Activated CD8-positive, alpha-beta T cell treated with anti-CD3 and anti-CD28 coated beads for 36 hours (primary cell): ENCODE measurements at places on chromosomes 11 and 22.

DNA sequence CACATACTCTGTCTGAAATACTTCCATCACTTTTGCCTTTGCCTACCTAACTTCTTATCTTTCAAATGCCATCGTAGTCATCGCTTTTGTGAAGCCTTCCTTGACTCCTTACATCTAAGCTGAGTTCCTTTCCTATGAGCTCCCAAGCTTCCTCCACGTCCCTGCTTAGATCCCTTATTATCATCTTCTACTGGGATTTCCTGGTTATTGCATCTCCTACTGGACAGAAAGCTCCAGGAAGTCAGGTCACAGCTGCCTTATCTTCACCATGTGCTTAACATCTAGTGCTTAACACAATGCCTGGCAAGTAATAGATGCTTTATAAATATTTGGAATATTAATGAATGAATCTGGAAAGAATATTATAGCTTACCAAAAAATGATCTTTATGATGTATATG lies 5.9 kb downstream of the YPEL4 start:
- DNase-seq = no peak

DNA sequence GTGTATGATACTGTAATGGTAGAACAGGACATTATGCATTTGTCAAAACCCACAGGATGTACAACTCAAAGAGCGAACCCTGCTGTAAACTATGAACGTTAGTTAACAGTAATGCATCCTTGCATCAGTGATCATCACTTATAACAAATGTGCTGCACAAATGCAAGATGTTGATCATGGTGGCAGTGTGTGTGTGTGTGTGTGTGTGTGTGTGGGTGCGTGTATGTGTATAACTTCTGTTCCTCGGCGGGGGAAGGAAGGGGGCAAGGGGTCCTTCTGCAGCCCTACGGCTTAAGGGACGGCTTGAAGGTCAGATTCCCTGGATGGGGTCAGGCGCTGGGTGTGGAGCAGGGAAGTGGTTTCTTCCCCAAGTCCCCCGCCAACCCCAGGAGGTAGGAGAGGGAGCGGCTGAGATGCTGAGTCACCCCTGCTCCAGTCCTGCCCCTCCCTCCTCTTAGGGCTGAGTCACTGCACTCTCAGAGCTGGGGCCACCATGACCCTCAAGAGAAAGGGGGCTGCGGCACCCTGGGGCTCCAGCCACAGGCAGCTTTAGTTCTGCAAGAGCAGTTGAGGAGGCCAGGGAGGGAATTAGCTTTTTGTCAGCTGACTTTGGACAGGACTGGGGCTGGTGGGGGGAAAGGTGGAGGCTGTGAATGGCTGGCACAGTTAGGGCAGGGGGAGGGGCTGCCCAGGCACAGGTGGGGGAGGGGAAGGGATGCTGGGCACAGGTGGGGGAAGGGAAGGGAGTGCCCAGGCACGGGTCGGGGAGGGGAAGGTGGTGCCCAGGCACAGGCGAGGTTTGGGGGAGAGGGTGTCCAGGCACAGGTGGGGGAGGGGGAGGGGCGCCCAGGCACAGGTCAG lies 8.8 kb upstream of the CTSD start:
- DNase-seq = peak; percentile 77

DNA sequence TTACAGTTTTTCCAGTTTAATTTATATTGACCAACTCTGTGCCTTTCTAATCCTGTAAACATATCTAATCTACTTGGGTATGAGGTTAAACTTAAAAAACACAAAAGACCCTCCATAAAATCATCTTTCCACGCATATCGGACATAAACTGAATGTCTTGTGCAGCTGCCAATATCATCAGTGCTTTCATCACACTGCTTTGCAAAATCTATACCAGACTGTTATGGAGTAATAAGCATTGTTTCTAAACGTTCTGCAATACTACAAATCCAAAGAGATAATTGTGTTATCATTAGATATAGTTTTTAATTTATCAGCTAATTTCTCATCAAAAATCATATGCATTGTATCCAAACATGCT lies 36.1 kb upstream of the AMPD3 start:
- no peak for DNase-seq

GRCh38 chr11:69636512-69637197 lies 4.3 kb upstream of the CCND1 start:
- DNase-seq = no peak

DNA sequence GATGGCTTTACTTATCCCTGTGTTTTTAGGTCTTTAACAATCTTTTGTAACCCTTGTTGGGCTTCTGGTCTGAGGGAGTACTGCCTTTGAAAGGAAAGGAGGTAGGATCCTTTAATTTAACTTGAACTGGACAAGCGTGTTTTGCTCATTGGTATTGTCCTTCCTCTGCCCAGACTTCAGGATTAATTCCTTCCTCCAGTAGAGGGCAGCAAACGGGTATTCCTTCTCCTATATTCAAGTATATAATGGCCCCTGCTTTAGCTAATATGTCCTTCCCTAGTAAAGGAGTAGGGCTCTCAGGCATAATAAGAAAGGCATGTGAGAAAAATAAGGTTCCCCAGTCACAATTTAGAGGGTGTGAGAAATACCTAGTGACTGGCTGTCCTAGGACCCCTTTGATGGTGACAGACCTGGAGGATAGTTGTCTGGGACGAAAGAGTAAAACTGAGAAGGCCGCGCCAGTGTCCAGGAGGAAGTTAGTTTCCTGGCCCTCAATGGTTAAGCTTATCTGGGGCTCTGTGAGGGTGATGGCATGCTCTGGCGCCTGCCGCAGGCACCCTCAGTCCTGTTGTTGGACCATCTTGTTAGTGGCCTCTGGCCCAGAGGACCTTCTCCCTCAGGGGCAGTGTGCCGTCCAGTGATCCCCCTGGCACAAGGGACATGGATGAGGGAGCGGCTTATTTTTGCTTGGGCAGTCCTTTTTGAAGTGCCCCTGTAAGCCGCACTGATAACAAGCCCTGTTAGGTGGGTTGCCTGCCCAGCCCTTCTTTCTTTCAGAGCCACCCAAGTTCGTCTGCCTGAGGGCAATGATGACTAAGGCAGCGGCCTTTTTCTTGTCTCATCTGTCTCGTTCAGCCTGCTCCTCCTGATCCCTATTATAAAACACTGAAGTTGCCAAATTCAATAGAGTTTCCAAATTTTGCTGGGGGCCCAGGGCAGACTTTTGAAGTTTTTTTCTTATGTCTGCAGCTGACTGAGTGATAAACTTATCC lies 51.8 kb downstream of the C11orf71 start:
- peak; percentile 49 for DNase-seq

- no peak for DNase-seq
These were observed 82.8 kb upstream of the SNX19 start for GRCh38 chr11:130999086-130999485.

GRCh38 chr22:28903080-28903479 lies 19.7 kb downstream of the ZNRF3 start:
- no peak for DNase-seq

GRCh38 chr11:129770993-129771392 lies 44.7 kb upstream of the TMEM45B start:
- DNase-seq = no peak

DNA sequence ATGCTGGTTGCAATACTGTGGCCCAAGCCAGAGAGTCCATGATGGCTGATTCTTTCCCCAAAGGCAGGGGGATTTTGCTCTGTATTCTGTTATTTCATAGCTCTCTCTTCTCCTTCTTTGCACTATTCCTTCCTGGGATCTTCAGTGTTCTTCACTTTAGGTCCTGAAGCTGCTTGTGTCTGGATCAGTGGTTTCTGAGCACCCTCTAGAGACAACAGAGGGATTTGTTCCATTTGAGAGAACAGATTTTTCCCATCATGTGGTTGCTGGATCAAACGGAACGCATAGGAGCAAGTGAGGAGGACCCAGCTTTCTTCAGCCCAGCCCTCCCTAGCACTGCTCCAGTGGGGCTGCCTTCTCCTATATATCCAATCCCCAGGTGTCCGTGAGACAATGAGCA lies 68.7 kb upstream of the SYN3 start:
- no peak for DNase-seq

DNA sequence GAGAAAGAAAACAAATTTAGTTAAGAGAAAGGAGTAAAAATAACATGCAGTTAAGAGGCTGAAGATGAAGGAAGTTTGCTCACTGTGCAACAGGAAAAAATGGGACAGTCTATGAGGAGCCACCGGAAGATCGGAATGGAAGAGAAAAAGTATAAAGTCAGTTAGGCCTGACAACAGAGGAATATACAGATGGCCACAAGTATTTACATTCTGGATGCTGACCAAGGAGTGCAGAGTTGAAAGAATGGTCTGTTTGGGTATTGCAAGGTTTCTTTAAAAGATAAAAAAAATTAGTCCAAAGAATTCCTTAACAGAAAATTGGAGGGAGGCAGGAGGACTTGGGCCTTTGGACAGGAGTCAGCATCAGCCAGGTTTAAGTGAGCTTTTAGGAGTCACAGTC lies 37.5 kb downstream of the RBFOX2 start:
- no peak for DNase-seq
